ENCODE measurements at places on chromosomes 5 and 9.
A peak's percentile ranks its signal among the peaks of the same experiment; 100 is the strongest.

DNA sequence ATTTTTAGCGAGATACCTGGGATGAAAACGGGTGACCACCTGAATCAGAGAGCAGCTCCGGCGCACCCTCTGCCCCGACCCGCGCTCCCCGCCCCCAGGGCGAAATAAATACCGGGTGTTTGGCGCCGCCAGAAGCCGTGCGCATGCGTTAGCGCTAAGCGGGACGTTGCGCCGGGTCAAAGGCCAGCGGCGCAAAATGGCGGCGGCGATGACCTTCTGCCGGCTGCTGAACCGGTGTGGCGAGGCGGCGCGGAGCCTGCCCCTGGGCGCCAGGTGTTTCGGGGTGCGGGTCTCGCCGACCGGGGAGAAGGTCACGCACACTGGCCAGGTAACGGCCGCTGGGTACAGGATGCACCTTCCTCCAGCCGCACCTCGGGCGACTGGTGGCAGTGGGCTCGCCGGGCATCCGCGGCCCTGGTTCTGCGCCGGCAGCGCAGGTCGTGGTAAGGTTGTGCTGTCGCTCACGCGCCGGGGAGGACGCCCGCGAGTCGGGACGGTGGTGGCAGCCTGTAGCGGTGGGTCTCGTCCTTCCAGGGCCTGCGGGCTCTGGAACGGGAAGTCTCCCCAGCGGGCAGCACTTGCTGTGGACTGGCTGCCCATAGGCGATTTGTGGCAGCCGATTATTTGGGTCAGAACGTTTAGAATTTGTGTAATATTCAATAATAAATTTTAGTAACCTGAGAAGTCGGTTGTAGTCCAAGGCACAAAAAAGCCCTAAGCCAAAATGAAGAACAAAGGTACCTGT is at the start of gene NDUFS6:
TSS of gene NDUFS6 (plus strand) at position 186 of the 745 bp plus-strand sequence. CDS start at position 197, 11 bp downstream.
- peak; percentile 85 for DNase-seq

- DNase-seq = no peak
Observed at GRCh38 chr9:86460216-86461002, 106.2 kb upstream of the TUT7 start.

GRCh38 chr5:16713386-16713928 is 96.7 kb upstream of the RETREG1 start:
- no peak for DNase-seq

- DNase-seq = no peak
Observed at GRCh38 chr9:116632990-116633838, 53.9 kb upstream of the TRIM32 start.

GRCh38 chr5:147176422-147176821 is 58.4 kb upstream of the STK32A start:
- DNase-seq = no peak

Measured in MG63 (cell line).